Foreskin melanocyte (primary cell): ENCODE measurements at places on chromosomes 16 and 17.

DNA sequence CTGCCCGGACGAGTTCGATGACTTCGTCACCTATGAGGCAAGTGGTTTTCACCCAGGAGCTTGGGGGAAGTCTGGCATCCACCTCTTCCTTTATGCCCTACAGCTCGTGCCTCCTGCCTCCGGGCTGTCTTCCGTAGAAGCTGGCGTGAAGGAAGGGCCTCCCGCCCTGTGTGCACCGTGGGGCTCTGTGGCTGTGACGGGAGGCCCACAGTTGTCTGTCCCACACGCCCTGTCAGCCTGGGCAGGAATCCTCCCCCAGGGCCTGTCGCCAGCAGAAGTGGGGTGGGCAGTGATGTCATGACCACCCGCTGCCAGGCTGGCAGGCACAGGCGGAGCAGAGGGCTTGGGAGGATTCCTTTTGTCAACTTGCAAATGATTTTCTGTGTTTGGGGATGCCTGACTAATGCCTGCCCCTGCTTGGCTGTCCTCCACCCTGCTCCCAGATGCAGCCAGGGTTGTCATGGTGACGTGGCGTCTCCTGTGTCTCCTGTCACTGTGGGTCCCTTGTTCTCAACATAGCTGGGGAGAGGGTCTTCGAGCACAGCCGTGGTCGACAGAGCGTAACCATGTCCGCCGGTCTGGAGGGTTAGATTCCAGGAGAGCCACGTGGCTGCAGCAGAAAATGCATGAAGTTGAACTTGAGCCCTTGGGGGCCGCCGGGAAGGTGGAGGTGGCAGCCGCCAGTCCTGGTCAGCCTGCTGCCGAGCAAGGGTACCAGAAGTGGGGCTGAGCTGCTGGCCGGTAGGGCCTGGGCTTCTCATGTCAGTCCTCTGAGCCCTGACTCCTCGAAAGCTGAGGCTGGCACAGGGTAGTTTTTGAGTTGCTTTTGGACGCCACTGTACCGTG, 46.1 kb downstream of the RAB11FIP3 start:
- no peak for DNase-seq

DNA sequence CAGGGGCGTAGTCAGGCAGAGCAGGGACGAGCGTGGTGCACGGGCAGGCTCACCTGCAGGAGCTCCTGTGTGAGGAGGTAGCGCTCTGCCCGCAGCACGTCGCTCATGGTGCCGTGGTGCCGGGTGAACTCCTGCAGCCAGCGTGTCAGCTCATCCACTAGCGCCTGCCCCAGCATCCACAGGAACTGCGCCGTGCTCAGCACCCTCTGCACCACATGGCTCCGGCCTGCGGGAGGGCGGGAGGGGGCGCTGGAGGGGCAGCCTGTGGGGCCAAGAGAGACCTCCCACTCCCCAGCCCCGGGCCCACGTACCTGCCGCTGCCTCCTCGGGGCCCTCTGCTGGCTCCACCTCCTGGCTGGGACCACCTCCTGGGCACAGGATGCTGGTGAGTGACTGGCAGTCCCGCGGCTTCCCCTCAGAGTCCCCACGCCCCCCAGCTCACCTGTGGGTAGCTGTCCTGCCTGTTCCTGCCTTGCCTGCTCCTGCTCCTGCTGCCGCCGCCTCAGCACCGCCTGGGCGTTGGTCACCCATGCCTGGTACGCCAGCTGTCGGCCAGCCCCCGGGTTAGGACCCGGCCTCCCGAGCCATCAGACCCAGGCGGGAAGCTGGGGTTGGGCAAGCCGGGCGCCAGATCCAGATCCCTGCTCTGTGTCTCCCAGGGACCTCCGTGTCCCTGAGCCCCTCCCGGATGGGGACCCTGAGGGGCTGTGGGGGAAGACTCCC, 16.6 kb downstream of the CTU2 start:
- DNase-seq: no peak

DNA sequence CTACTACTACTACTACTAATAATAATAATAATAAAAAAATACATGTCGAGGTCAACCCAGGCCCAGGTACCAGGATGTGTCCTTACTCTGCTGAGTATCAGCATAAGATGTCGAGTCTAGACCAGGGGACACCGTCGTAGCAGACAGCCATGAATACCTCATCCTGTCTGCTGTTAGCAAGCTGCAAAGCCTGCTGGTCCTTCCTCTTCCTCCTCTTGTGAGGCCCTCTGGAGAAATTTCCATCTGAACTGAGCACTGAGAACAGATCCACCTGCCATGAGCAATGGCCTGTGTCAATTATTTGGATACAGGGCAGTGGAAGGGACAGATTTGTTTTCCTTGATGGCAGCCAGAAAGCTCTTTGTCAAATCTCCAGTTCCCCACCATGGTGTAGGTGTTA, 168.5 kb downstream of the XYLT1 start:
- DNase-seq: no peak

DNA sequence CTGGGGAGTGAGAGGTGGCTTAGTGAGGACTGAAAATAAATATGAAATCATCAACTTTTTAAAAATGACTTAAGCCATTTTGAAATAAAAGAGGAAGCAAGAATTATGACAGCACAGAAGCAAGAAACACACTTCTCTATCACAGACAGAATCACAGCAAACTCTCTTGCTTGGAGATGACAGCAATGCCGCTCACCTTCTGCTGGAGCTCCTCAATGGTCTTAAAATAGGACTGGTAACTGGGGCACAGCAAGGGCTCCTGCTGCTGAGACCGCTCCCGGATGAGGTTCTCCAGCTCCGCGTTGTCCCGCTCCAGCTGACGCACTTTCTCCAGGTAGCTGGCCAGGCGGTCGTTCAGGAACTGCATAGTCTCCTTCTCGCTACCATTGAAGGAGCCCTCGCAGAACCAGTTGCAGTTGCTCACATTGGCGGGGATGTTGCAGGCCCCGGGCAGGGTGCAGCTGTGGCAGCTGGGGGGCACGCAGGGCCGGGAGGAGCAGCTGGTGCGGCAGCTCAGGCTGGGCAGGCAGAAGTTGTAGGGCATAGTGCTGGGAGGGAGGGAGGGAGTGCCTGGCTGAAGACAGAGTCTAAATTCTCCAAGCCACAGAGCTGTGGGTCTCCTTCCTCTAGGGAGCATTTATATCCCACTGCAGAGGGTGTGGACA, at the start of gene KRT31:
Gene KRT31, minus strand, starts transcription at position 613 of the 665 bp plus-strand sequence. Its CDS starts 69 bp downstream, at position 544.
- DNase-seq: no peak

- DNase-seq: no peak
Observed at GRCh38 chr16:66515596-66516508, 34.1 kb downstream of the TK2 start.

GRCh38 chr16:63539276-63539675, 1503.0 kb upstream of the CDH8 start:
- no peak for DNase-seq

DNA sequence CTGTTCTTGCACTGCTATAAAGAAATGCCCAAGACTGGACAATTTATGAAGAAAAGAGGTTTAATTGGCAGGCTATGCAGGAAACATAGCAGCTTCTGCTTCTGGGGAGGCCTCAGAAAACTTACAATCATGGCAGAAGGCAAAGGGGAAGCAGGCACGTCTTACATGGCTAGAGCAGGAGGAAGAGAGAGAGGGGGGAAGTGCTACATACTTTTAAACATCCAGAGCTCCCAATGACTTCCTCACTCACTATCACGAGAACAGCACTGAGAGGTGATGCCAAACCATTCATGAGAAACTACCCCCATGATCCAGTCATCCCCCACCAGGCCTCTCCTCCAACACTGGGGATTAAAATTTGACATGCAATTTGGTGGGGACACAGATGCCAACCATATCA, 13.3 kb downstream of the WFIKKN2 start:
- no peak for DNase-seq

GRCh38 chr16:55703003-55704001, 47.5 kb downstream of the SLC6A2 start:
- DNase-seq: peak; percentile 26

- peak; percentile 39 for DNase-seq
Observed at GRCh38 chr17:5254903-5255521, 20.4 kb upstream of the SCIMP start.

DNA sequence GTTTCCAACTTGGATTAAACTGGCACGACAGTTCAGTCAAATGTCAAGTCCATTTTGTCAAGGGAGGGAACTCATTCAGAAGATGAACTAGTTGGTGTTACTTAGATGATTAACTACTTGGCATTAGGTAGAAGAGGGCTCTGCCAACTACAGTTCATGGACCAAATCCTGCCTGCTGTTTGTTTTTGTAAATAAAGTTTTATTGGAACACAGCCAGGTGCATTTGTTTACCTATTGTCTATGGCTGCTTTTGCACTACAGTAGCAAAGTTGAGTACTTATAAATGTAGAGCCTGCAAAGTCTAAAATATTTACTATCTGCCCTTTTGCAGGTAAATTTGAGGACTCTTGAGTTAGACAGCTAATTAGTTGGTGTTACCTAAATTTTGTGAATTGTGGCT, 410.0 kb downstream of the MAF start:
- no peak for DNase-seq

DNA sequence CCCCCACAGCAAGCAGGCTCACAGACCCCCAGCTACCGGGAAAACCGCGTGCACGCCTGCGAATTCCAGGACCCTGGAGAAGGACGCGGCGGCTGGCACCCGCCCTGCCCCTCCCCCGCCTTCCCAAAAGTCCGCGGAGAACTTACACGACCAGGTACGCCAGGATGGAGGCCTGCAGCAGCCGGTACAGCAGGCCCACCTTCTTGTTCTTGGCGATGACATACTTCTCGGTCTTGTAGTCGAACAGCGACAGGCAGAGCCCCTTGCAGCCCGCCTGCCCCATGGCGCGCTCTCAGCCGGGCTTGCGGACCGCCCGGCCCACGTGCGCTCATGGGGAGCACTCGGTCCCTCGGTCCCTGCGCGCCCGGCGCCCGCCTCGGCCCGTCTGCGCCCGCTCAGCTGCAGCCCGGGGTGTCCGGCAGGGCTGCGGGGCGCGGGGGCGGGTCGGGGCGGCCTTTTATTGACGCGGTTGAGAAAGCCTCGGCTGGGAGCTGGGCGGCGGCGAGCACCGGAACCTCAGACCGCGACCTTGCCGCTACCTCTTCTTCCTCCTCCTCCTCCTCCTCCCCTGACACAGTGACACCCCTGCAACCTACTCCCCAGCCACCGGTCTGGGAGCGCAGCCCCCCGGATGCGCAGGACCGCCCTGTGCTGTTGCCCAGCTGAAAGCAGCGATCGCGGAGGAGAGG, at the start of gene P2RX5:
Gene P2RX5, minus strand, starts transcription at position 433 of the 689 bp plus-strand sequence. Its CDS starts 150 bp downstream, at position 283.
- no peak for DNase-seq

- DNase-seq: no peak
Observed at GRCh38 chr17:81993729-81994592, 16.5 kb downstream of the ASPSCR1 start.

DNA sequence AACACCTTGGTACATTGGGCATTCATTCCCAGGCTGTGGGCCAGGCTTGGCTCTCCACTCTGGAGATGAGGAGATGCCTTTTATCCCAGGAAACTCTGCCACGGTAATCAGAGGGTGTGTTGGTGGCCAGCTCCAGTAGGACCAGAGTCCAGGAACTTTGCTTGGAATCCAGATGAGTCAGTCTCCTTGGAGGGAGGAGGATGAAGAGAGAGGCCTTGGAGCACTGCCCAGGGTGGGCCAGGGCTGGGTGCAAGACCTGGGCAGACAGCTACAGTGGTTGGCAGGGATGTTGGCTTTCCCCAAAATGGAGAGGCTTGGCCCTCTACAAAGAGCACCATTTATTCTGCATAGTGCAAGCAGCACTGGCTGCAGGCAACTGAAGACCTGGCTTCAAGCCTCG, 209.0 kb downstream of the RGS9 start:
- no peak for DNase-seq

- DNase-seq: no peak
Observed at GRCh38 chr16:77963185-77964044, 58.9 kb upstream of the CLEC3A start.

DNA sequence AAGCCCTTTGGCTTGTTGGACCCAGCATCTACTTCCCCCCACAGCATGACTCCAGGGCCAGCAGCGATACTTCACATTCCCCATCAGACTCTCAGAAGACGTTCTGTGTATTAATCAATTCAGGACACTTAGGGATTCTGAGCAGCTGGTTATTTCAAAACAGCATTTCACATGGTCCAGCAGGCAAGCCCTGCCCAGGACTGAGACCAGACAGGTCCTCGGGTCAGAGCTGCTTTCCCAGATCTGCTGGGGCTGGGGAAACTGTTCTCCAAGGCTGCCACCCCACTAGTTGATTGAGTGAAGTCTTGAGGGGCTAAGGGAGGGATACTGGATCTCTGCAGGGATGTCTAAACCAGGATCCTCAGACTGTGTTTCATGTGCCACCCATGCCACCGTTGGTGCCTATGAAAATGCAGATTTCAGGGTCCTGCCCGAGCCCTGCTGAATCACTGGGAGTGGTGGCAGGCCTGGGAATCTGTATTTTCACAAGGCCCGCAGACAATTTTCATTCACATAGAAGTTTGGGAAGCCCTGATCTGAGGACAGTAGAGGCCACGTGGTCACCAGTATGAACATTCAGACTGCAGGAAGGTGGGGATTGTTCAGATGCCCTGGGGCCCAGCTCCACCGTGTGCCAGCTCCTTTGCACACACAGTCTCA, 40.6 kb upstream of the CDH5 start:
- no peak for DNase-seq

DNA sequence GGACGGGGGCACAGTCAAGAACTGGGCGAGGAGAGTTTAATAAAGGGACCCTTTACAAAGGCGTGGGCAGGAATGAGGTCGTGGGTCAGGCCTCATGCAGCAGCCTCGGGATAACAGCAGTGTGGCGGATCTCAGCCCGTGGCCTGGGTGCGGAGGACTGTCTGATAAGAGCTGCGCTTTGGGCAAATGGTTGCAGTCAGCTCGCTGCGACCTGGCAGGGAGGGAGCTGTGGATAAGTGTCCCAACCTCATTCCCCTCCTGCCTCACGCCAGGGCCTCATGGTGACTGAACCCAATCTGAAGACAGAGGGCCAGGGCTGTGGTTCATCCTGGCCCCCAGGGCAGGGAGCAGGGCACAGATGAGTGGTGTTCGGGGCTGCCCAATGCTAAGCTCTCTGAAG, 13.6 kb downstream of the SMTNL2 start:
- no peak for DNase-seq

GRCh38 chr17:4072487-4073157, 70.2 kb downstream of the ZZEF1 start:
- DNase-seq: no peak

DNA sequence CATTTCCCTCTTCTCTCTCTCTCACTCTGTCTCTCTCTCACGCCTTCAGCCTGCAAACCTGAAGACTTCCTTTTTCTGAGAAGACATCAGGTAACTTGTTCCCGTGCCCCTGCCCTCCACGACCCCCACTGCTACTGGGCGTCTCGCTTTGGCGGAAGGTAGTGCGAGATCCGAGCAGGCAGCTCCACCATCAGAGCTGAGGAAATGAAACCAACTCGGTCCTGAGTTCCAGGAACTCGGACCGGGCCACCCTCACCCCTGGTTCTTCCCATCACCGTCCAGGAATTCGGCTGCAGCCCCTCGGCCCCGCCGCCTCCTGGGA, 585 bp downstream of the MLKL start:
- DNase-seq: no peak

- no peak for DNase-seq
Observed at GRCh38 chr17:9958586-9959281, 53.7 kb upstream of the RCVRN start.

DNA sequence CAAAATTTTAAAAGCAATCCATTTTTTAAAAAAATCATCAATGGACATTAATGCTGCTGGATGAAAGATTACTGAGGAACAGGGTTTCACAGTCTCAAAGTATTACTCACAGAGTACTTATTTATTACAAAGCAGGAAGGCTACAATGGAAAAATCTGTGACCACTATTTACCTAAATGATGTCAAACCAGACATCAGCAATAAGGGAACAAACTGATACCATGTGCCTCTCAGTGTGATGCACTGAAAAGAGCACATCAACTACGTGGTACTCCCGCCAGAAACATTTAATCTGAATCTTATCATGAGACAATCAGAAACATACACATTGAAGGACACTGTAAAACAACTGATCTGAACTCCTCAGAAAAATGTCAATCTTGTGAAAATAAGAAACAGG, 124.2 kb downstream of the PARN start:
- no peak for DNase-seq

GRCh38 chr16:28087675-28088300, 24.3 kb upstream of the GSG1L start:
- no peak for DNase-seq
